ENCODE measurements at places on chromosomes 11 and 22. TPM values are rescaled to one million over a fixed set of nuclear protein-coding genes. Genes with fewer than 3 reads are reported as not detected.

The CRY2 gene
- 11.2 TPM for total RNA-seq

The XRCC6 gene
- total RNA-seq, result 256 TPM

The EFCAB6 gene
- 0.23 TPM for total RNA-seq

The TMEM218 gene
- 22.5 TPM for total RNA-seq

The OR2AT4 gene
- not detected for total RNA-seq

The TTC17 gene
- 90.1 TPM for total RNA-seq

The MPPED1 gene
- 0.06 TPM for total RNA-seq

The HPX gene
- total RNA-seq, result 2.5 TPM

The ADORA2A gene
- total RNA-seq, result 60.6 TPM

The CREB3L1 gene
- 6.3 TPM for total RNA-seq

The CRYBB2 gene
- total RNA-seq, result 1.1 TPM

The RBX1 gene
- total RNA-seq, result 69.7 TPM

The KIRREL3 gene
- 0.93 TPM for total RNA-seq

The PTPN5 gene
- total RNA-seq, result 0.34 TPM

The MPPED2 gene
- total RNA-seq, result not detected

The FEN1 gene
- total RNA-seq, result 13.5 TPM

The KRTAP5-10 gene
- not detected for total RNA-seq

The USH1C gene
- total RNA-seq, result not detected

The GTSE1 gene
- 7.5 TPM for total RNA-seq

The HRAS gene
- 60.5 TPM for total RNA-seq

The PACSIN3 gene
- total RNA-seq, result 16.8 TPM

The MMP13 gene
- not detected for total RNA-seq

The KREMEN1 gene
- total RNA-seq, result 0.68 TPM

The APOBEC3H gene
- not detected for total RNA-seq
